CD8-positive, alpha-beta memory T cell (primary cell): ENCODE measurements at places on chromosomes 11 and 22. TPM values are rescaled to one million over a fixed set of nuclear protein-coding genes. Genes with fewer than 3 reads are reported as not detected.

CHRM4 gene
- 0.63 TPM for polyA plus RNA-seq

PLAAT5 gene
- polyA plus RNA-seq: not detected

RBM4 gene
- polyA plus RNA-seq: 224 TPM

RBMXL2 gene
- polyA plus RNA-seq: not detected

TRPM5 gene
- polyA plus RNA-seq: not detected

SLC5A12 gene
- polyA plus RNA-seq: not detected

SYCE3 gene
- not detected for polyA plus RNA-seq

P4HA3 gene
- polyA plus RNA-seq: not detected

ZFPL1 gene
- polyA plus RNA-seq: 24.4 TPM

CRACR2B gene
- not detected for polyA plus RNA-seq

KRTAP5-7 gene
- not detected for polyA plus RNA-seq

CEND1 gene
- 0.13 TPM for polyA plus RNA-seq

OTOG gene
- polyA plus RNA-seq: not detected

TRIM6 gene
- polyA plus RNA-seq: not detected

MRGPRX3 gene
- polyA plus RNA-seq: not detected

TBX10 gene
- polyA plus RNA-seq: not detected

DEAF1 gene
- polyA plus RNA-seq: 36.3 TPM

C1QTNF4 gene
- polyA plus RNA-seq: not detected

SC5D gene
- 7.8 TPM for polyA plus RNA-seq

FGF4 gene
- polyA plus RNA-seq: not detected

NPAS4 gene
- polyA plus RNA-seq: not detected

TCN1 gene
- polyA plus RNA-seq: not detected

TMEM121B gene
- polyA plus RNA-seq: not detected

DEUP1 gene
- not detected for polyA plus RNA-seq

IFITM1 gene
- 2,153 TPM for polyA plus RNA-seq

FAT3 gene
- polyA plus RNA-seq: not detected
